PC-3 (cell line): ENCODE measurements at places on chromosomes 6 and 20. TPM values are rescaled to one million over a fixed set of nuclear protein-coding genes. Genes with fewer than 3 reads are reported as not detected.

DNA sequence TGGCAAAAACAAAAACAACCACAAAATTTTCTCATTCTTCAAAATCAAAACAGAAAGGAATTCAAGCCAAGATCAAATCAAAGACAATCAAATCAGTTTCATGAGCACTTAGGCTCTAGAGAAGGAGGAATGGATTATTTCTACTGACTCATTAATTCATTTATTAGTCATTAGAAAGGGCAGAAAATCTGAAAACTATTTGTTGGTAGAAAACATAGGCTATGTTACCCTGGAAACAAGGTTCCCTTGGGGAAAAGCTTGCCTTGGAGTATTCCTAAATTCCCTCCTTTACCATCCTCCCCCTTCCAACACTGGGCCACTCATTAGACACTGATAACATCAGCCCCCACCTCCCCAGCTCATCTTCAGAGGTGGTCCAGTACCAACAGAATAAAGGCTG, 17.5 kb downstream of the KIF16B start:
- DNase-seq = peak; percentile 26

Gene PTCRA
- total RNA-seq = not detected in 2 replicates

Gene ADGB
- total RNA-seq = not detected in 2 replicates

- DNase-seq = peak; percentile 46
Measured at GRCh38 chr20:41052742-41053419, 24.3 kb downstream of the TOP1 start.

- DNase-seq = peak; percentile 92
Measured at GRCh38 chr20:6008254-6008653, 45.6 kb downstream of the LRRN4 start.

Gene TMEM170B
- total RNA-seq = 0.52 and 0.66 TPM in 2 replicates

GRCh38 chr6:31467151-31467550, 30.8 kb upstream of the MICB start:
- no peak for DNase-seq

Gene ZBTB2
- total RNA-seq = 17.5 and 20.3 TPM in 2 replicates
